CD4-positive, alpha-beta T cell treated with Interleukin-2 at 100 ng/mL for 4 hours (primary cell): ENCODE measurements at places on chromosomes 13 and 19.

DNA sequence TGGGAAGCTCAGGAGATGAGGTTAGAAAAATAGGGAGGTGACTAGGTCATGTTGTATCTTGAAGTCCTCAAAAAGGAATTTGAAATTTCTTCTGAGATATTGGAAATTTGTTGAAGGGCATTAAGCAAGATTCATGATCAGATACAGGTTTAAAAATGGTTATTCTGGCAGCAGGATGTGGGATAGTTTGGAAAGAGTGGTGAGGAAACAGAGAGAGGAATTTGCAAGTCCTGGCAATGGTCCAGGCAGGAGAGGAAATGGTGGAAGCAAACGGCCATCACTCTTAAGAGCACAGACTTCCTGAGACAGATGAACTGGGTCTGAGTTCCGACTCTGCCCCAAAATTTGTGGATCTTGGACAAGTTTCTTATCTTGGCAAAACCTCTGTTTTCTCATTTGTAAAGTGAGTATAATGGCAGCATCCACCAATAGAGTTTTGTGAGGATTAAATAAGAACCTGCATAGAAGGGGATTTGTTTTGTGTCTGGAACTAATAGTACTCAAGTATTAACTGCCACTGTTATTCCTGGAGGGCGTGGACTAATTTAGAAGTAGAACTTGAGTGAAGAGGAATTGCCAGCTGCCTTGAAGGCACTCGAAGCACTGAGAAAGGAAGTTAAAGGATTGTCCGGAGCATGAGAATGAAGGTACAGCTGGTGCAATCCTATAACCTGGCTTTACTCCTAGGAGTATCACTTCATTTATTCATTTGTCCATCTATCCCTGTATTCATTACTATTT, 99.6 kb downstream of the CCNA1 start:
- DNase-seq, result no peak

DNA sequence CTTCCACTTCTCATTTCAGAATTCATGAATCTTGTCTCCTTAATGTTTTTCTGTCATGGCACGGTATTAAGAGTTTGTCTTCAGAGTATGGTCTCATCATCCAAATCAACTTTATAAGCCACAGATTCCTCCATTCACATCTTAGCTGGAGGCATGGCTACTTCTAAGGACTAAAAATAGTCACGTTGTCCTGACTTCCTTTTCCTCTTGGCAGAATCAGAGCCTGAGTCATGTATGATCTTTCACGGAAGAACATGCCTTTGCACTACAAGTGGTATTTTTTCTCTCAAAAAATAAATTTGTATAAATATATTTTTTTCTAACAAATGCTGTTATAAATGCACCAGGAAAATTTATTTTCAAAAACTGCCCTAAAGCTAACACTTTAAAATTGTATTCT, 71.4 kb downstream of the ALOX5AP start:
- DNase-seq, result no peak

DNA sequence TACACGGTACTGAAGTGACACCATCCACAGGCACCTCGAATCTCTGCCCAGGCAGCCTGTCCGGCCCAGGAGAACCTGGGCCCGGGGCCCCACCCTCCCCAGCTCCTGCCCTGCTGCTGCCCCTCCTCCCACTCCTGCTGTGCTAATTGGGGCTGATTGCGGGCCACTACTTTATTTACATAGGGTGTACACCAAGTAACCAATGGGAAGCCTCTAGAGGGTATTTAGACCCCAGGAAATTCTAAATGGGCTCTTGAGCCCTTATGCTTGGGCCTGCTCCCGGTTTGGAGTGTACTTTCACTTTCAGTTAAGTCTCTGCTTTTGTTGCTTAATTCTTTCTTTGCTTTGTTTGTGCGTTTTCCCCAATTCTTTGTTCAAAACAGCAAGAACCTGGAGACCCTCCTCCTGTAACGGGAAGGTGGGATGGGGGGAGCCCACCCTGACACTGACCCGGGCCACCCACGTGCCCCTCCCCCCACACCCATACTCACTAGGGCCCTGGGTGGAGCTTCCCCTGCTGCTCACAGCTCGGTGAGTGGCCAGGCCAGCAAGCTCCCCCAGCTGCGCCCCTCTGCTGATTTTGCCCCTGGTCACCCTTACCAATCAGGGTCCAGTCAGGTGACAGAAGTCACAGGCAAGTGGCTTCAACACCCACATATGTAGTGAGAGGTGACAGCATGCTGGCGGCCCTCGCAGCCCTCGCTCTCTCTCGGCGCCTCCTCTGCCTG, 9.4 kb downstream of the SCGB2B2 start:
- no peak for DNase-seq

DNA sequence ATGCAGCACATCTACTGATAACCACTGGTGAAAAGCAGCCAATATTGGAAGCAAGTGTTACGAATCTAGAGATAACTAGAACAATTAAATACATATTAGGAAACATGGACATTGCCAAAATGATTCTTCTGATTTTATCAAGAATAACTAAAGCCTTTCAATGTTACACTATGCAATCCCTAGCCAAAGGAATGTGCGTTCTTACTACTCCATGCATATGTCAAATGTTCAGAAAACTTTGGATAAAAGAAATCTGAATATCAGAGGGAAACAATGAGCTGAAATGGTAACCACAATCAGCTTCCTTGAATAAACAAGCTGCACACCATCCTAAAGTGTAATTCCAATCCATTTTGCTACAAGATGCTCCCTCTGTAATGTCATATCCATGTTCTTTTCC, 951 bp upstream of the POSTN start:
- no peak for DNase-seq

GRCh38 chr13:24927810-24928404, 163.9 kb downstream of the RNF17 start:
- no peak for DNase-seq

DNA sequence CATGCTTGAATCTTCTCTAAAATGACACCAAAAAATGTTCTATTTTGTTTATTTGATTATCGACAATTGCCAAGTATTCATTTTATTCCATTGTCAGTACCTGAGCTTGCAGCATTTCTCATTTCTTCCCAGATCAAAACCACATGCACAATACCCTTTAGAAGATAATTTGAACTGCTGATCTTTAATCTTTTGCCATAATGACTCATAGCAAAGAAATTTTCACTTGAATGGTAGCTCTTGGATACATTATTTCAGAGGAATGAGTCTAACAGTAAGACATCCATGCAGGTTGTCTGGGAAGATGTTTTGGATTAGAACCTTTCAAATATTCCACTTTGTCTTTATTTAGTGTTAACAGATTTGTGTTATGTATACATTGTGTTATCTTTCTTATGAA, 42.0 kb upstream of the RXFP2 start:
- DNase-seq, result no peak

- no peak for DNase-seq
Measured at GRCh38 chr13:27549406-27549981, 70.8 kb downstream of the LNX2 start.

DNA sequence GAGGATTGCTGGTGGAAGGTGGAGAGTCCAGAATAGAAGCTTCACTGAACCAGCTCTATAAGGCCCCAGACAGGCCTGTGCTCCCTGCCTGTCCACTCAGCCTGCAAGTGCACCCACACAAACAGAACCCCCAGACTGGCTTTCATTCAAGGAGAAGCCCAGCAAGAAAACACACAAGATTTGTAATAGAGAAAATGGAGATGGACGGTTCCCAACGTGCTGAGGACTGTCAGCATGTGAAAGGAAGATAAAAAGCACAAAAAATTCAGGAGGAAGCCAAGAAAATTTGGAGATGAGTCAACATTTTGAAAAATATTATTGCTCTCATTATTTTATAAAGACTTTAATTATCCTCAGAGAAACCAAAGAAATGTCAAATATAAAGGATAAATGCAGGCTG, 218.2 kb upstream of the SLC10A2 start:
- no peak for DNase-seq

- DNase-seq, result no peak
Measured at GRCh38 chr13:109788372-109789111, 2.2 kb upstream of the IRS2 start.

- no peak for DNase-seq
Measured at GRCh38 chr19:566403-566802, 6.0 kb upstream of the BSG start.

GRCh38 chr19:40304306-40304705, 19.2 kb upstream of the AKT2 start:
- no peak for DNase-seq

GRCh38 chr19:39262496-39262895, 5.7 kb upstream of the IFNL2 start:
- no peak for DNase-seq

DNA sequence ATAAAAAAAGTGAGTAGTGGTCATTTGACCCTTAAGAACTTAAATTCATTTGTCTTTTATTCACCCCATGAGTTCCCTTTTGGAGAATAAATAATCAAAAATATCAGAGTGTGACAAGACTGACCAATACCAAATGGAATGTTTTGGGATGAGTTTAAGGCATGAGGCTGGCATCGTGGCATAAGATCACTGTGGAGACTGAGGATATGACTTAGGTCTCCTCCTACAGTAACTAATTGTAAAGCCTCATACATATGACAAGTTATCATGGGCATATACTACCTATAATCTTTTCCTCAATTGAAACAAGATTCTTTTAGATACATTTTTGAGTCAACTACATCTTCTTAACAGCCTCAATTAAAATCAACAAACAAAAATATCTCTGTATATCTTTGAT, 782.0 kb downstream of the SLITRK1 start:
- no peak for DNase-seq

GRCh38 chr19:1810439-1811160, 1.5 kb downstream of the ATP8B3 start:
- DNase-seq, result no peak

GRCh38 chr13:108425056-108425455, 155.5 kb downstream of the TNFSF13B start:
- DNase-seq, result no peak

DNA sequence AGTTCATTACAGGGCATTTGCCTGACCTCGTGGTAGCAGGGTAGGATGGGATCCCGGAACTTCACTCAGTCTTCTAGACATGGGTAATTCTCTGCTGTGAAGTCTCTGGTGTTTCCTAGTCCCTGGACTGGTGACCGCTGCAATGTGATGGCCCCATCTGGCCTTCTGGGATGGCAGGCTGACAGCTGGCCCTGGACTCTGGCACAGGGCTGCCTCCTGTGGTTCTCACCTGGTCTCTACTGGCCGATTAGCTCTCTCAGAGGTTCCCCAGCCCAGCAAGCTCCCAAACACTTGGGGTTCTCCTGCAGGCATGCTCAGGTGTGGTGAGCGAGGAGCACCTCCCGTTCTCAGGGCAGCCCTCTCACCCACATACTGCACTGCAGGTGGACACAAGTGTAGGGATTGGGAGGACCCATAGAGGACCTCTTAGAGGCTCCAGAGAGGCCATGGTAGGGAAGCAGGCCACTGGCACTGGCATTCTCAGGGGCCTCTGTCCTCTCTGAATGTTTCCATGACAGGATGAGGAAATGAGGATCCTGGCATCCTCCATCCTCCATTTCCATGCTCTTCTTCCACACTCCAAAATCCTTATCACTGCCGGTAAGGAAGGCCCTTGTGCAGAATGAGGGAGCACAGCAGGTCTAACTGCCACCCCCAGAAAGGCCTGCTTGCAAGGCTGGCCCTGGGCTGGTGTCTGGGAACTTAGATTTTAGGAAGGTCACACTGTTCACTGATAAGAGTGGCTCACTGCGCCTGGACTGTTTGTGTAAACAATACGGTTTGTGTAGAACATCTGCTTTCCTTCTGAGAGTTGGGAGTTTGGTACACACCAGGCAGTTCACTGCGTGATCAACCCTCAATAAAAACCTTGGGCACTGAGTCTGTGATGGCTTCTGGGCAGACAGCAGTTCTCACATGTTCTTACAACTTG, 31.5 kb upstream of the FARP1 start:
- DNase-seq, result no peak

DNA sequence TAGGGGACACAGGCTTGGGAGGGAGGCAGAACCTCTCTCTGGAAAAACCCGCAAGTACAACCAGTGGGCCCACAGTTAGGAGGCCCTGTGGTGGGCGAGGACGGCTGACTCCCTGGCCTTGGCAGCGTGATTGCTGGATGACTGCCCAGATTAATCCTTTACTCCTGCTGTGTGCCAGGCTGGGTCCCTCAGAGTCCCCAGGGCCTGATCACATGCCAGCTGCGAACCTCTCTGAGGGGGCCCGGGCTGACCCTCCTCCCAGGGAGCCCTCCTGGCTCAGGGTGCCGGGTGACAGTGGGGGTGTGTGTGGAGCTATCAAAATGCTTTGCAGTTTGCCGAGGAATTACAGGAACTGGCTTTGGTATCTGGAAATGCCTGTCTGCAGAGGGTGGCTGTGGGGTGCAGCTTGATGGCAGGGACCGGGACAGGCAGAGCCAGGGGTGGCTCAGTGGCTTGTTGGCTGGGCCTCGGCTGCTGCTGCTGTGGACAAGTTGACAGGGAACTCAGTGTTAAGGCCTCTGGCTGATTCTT, 48.9 kb downstream of the DNM2 start:
- DNase-seq, result no peak

DNA sequence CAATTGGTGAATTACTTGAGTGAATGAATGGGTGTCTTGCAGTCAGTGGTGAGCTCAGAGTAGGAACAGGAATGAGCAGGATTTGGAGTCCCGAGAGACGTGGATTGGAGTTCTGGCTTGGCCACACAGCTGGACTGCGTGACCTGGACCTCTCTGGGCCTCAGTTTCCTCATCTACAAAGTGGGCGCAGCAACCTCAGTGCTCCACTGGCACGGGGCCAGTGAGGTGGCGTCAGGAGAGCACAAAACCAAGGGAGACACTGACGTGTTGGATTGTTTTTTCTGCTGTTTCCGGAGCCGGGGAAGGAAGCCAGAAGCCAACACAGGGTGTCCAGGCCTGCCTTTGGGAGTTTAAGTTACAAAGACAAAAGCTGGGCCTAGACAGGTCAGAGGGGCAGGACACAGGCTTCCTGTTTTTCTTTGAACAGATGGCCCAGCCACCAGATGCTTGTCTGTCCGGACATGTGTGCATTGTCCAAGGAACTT, 6.5 kb upstream of the DOCK6 start:
- DNase-seq, result no peak

GRCh38 chr13:106314417-106314816, 221.0 kb downstream of the EFNB2 start:
- no peak for DNase-seq

- no peak for DNase-seq
Measured at GRCh38 chr19:39132344-39132969, 6.9 kb downstream of the PAK4 start.

- DNase-seq, result no peak
Measured at GRCh38 chr13:38670627-38671026, 16.2 kb upstream of the FREM2 start.
